ENCODE measurements at places on chromosomes 7 and 10.
A peak's percentile ranks its signal among the peaks of the same experiment; 100 is the strongest.

DNA sequence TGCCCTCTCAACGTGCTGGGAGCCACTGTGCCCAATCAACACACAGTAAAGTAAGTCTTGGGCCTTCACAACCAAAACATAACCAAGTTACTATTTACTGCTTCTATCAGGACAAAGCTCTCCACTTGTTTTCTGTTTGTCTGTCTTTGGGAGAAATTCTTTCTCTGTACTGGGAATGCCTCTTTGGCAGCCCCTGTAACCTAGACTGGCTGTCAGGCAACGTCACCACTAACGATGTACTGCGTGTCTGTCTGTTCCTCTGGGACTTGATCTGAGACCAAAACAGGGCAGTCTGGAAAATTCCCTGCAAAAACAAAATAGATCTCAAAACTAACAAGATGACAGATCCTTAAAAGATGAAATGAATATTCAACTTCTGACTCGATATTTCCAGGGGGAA lies 113.0 kb downstream of the SMURF1 start:
- peak; percentile 56 for DNase-seq

- no peak for DNase-seq
Measured at GRCh38 chr10:133088179-133088955, 643 bp downstream of the ADGRA1 start.

DNA sequence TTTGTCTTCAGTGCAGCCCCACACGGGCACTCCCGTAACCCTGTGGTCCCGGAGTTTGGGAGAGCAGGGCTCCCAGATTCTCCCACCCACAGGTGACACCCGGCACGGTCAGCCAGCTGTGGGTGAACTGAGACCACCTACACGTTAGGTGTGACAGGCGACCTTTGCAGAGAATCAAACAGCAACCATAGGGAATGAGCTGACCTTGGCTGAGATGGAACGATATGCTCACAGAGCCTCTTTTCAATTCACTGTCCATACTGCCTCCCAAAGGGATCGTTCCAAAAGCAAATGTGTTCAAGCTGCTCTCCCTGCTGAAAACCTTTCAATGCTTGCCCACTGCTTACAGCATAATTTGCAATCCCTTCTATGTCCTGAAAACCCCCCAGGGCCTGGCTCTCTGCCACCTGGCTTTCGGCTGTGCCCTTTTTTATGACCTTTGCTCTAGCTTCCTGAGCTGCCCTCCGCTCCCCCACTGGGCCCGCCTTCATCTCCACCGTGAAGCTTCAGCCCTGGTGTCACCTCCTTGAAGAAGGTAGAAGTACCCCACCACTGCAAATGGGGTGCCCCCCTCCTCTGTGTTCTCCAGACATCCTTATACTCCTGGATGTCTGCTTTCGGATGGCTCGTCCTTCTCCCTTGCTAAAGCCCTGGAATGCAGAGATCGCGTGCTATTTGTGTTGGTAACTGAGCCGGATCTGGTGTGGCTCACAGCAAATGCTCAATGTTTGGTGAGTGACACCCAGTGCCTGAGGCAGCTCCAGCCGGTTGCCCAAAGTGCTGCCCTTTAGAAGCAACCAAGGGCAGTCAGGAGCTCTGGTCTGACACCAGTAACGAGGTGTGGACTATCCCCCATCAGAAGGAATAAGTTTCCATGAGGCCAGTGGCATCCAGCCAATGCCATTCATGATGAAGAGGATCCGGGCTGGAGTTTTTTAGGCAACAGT lies 90.4 kb downstream of the KIAA1549 start:
- peak; percentile 80 for DNase-seq

- no peak for DNase-seq
Measured at GRCh38 chr10:113261611-113262091, 291.2 kb upstream of the HABP2 start.

GRCh38 chr10:89887406-89887805 lies 186.0 kb downstream of the KIF20B start:
- no peak for DNase-seq

- DNase-seq = peak; percentile 67
Measured at GRCh38 chr7:113159746-113160339, 41.5 kb upstream of the SMIM30 start.

- DNase-seq = no peak
Measured at GRCh38 chr7:18283045-18283444, 212.5 kb upstream of the HDAC9 start.

DNA sequence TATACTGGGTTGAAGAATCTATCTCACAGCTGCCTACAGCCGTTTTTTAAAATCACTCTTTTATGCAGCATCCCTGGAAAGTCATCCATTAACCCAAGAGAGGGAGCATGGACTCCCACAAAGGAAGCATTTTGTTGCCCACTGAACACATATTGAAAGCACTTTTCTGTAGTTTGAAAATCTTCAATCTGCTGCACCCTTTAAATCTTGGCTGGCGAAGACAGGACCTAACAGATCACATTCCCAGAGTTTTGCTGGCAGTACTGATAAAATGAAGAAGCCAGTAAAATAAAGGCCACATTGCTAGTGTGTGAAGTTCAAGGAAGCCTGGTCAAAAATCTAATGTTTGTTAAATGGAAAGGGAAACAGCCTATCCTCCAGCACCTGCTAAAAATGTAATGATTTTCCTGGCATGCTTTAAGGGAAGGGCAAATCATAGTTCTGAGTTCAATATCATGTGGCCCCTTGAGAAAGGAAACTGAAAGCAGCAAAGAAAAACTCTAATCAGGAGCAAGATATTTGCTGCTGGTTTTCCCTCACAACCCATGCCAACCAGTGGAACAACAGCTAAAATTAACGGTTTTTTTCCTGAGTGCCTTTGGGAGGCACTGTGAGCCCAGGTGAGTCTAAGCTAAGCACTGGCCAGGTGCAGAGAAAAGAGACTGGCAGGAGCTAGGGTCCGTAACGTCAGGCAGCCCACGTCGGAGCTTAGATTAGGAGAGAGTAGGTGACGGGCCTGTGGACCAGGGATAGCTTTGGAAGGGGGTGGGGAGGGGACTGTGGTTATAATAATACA lies 97.9 kb upstream of the PALS2 start:
- DNase-seq = no peak

- no peak for DNase-seq
Measured at GRCh38 chr7:24297362-24297761, 13.4 kb downstream of the NPY start.

DNA sequence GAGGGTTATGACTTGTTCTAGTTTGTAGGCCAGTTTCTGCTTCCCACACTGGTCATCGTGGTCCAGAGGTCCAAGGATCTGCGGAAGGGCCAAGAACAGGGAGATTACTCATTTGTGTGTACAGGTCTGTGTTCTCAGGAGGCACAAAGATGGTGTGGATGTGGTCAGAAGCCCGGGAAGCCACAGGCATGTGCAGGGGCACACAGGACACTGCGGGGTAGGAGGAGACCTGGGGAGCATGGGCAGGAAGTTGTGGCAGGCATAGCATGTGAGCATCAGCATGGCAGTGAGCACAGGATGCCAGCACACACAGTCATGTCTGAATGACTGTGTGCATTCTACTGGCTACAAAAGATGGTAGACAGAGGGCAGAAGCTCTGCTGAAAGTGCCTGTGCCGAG lies 445.8 kb downstream of the PLXNA4 start:
- no peak for DNase-seq

DNA sequence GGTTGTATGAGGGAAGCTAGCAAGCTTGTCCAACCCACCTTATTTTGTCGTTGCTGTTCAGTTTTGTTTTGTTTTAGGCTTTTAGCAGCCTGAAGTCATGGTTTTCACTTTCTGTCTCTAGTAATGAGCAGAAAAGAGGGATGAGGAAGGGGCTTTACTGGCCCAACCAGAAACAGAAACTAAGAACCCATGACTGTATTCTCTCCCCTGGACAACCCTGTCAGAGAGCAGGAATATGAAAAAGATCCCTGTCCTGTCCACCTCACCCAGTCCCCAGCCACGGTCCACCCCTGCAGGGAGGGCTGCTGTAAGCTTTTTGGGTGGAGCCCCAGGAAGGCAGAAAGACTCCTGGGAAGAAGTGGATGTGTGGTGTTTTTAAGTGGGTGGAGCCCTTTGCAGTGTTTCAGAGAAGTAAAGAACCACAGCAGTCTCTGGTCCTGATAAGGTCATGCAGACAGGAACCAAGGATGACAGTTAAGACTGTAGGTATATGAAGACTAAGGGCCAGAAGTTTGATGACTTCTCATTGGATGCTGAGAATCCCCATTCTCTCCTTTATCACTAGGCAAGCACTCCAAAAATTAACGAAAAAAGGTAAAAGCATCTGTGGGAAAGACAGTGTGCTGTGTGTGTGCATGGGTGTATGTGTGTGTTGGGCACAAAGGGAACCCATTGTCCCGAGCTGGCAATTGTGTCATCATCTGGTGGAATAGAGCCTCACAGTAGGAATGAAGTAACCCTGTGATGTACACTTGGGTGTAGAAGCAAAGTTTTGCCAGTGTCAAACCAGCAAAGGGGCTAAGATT lies 13.8 kb downstream of the MRPL32 start:
- DNase-seq = peak; percentile 64

- DNase-seq = no peak
Measured at GRCh38 chr10:31851216-31851615, 77.4 kb downstream of the ARHGAP12 start.

DNA sequence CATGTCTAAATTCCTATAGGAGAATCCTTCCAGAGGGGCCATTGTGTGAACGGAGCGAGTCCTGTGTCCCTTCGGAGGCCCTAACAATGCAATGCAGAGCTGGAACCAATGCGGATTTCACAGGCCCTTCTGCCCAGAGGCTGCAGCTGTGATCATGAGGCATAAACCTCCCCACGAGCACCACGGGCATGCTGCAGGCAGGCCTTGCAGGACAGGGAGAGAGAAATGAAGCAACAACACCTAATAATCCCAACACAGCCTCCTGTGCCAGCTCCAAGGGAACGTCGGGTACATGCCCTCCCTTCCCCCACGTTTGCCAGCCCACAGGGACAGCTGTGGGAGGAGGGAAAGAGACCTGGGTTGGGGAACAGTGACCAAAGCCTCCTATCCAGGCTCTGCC lies 74.4 kb downstream of the TNS3 start:
- no peak for DNase-seq

DNA sequence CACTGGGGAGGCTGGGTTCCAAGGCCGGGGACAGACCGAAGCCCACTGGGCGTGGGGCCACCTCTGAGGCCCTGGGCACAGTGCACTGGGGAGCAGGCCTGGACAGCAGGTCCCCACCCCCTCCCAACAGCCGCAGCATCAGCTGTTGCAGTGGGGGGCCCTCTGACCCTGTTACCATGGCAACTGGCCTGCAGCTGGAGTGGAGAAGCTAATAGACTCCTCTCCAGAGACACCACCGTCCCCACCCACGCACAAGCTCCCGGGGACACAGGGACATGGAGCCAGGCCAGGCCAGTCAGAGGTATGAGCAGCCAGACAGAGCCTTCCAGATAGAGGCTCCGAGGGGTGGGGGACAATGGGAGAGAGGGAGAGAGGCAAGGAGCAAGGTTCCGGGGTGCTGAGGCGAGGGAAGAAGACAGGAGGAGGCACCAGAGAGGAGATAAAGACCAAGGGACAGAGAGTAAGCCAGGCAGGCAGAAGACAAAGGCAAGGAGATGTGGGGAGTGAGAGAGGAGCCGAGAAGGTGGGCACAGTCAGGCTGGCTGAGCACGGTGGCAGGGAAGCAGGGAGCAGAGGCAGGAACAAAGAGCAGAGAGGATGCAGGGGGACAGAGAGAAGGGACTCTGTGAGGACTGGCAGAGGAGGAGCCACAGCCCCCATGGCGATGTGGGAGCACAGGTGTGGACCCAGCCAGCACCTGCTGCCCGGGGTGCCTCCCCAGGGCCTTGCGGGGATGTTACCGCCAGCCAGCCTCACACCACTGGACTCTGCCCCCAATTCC lies 6.7 kb downstream of the KCNH2 start:
- no peak for DNase-seq

GRCh38 chr7:17559388-17559787 lies 260.9 kb downstream of the AHR start:
- peak; percentile 22 for DNase-seq

Measured in AG20443 (cell line).